SJSA1 (cell line): ENCODE measurements at places on chromosomes 2 and 18.

DNA sequence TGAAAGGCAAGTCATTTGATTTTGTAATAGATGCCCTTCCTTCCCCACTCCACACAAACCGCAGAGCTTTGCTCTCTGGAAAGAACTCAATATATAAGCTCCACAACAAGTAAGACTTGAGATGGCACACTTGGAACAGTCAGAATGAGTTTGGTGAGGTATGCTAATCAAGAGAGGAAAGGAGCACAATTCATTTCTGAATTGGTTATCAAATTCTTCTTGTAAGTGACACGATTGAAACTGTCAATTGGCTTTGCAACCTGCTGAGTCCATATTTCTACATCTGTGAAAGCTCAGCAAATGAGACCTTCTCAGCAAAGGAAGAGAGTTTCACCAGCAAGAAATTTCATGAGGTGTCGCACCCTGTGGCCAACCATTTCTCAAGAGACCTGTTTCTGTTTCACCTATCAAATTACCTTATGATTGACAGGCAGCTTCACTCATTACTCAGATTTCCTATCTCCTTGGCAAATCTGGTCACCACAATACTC, 19.1 kb downstream of the CTLA4 start:
- no peaks in the 10 kb centered on the region for H3K27me3 ChIP-seq
- no peaks in the 10 kb centered on the region for H3K36me3 ChIP-seq
- H3K4me3 ChIP-seq: no peak overlapping the region
- H3K4me1 ChIP-seq: no peaks in the 10 kb centered on the region
- H3K27ac ChIP-seq: no peak overlapping the region
- no peak for DNase-seq

DNA sequence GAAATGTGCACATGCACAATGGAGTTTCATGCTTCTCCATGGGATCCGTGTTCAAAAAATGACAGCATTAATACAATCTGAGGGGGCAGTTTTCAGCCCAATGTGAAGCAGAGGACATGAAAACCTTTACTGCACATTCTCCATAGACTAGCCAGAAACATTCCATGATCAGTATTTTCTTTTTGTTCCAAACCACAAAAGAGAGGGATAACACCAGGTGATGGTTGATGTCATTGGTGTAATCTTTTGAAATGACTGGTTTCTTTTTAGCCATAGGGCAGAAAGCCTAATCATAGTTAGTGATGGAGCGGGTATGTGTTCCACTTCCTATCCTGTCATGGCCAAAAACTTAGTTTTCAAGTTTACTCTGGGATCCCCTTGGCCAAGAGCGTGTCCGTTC, 1.8 kb upstream of the KYNU start:
- no peak for DNase-seq
- no peaks in the 10 kb centered on the region for H3K36me3 ChIP-seq
- no peak overlapping the region for H3K4me3 ChIP-seq
- H3K27me3 ChIP-seq: no peaks in the 10 kb centered on the region

- DNase-seq: no peak
- H3K4me3 ChIP-seq: no peak overlapping the region
- no peaks in the 10 kb centered on the region for H3K27me3 ChIP-seq
- no peak overlapping the region for H3K27ac ChIP-seq
Observed at GRCh38 chr2:6177811-6178210, 485.6 kb downstream of the SOX11 start.

DNA sequence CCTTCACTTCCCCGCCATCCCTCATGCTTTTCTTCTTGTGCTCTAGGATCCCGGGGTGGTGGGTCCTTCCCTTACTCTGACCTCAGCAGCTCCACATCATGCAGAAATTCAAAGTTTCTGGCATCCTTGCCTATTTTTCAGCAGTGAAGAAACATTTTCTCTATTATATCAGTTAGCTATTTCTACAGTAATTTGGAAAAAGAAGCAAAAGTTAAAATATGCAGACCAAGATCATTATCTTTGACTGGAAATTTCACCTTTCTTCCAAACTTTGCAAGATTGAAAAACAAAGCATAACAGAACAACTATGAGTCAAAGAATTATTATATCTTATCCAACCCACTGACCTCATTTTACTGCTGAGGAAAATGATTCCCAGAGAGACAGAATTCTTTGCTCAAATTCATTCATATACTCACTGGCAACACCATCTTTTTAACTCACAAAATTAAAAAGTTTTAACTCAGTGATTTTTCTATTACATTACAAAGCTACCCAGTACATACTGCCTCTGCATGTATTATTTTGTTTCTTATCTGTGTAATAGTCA, 40.5 kb downstream of the ANTXR1 start:
- DNase-seq: no peak
- H3K36me3 ChIP-seq: peaks cover 11% of the 10 kb centered on the region
- no peaks in the 10 kb centered on the region for H3K27me3 ChIP-seq
- no peak overlapping the region for H3K27ac ChIP-seq
- H3K4me3 ChIP-seq: no peak overlapping the region

- no peaks in the 10 kb centered on the region for H3K4me1 ChIP-seq
- H3K36me3 ChIP-seq: 0 out of 2 replicates have a peak, but pooled peaks cover 6% of the 10 kb centered on the region
- no peaks in the 10 kb centered on the region for H3K27me3 ChIP-seq
- no peak overlapping the region for H3K4me3 ChIP-seq
- no peak for DNase-seq
Observed at GRCh38 chr2:23746141-23746863, 180.6 kb downstream of the ATAD2B start.

DNA sequence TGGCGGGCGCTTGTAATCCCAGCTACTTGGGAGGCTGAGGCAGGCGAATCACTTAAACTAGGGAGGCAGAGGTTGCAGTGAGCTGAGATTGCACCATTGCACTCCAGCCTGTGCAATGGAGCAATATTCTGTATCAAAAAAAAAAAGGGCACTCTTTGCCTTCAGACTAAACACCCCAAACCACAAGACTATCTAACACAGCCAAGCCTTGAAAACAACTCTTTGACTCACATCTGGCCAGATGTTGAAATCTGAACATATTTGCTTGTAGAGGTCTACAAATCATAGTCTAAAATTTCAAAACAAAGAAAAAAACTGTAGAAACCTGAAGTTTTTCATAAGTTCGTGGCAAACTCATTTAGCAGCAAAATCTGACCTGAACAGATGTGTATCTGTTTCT, 94.9 kb downstream of the FAM161A start:
- peaks cover 12% of the 10 kb centered on the region; the same call in 1 of the 2 replicates for H3K4me1 ChIP-seq
- no peaks in the 10 kb centered on the region for H3K36me3 ChIP-seq
- no peak overlapping the region for H3K4me3 ChIP-seq
- no peaks in the 10 kb centered on the region for H3K27me3 ChIP-seq

DNA sequence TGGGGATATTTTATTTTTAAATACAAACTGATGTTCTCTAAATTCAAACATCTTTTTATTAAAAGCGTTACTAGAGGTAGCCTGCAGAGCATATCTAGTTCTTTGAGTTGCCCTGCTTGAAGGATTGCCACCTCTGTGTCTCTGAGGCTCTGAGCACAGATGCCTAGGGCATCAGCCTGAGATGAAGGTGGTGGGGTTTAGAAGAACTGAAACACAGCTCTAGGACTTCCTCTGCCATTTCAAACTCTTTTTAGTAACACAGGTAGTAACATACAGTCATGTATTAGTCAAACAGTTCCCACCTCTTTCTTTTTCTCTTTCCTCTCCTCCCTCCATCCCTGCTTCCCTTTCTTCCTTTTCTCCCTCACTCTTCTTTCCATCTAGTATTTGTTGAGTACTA, 57.6 kb downstream of the TTC21B start:
- no peak for DNase-seq
- no peak overlapping the region for H3K27ac ChIP-seq
- H3K27me3 ChIP-seq: no peaks in the 10 kb centered on the region
- no peaks in the 10 kb centered on the region for H3K4me1 ChIP-seq
- H3K36me3 ChIP-seq: peaks cover 67% of the 10 kb centered on the region
- no peak overlapping the region for H3K4me3 ChIP-seq

DNA sequence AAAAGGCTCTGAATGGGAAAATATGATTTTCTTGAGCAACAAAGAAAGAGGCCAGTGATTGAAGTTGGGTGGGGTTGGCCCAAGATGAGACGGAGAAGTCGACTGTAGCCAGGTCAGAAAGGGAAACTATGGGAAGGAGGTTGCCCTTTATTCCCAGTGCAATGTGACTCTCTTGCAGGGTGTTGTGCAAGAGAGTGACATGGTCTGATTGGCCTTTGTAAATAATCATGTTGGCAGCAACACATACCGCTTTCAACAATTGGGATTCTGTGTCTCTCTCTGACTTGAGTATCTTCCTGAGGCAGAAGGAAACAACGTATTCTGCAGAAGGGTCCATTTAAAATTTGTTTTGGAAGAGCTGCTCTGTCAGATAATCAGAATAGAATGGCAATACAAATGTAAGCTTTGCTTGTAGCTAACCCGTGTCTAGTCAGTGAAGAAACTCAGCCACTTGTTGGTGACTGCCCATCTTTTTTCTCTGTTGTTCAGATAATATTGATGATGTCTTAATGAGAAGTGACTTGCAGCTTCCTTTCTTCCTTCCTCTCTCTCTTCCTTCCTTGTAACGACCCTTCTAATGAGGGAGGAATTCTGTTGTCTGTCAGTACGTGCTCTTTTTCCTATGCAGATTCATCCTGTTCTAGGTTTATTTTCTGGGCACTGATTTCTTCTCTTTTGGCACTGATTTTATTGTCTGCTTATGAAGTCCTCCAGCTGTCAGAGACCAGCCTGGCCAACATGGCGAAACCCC, 311.0 kb upstream of the FAM98A start:
- H3K36me3 ChIP-seq: no peaks in the 10 kb centered on the region
- DNase-seq: no peak
- no peaks in the 10 kb centered on the region for H3K27me3 ChIP-seq
- H3K27ac ChIP-seq: no peak overlapping the region
- no peak overlapping the region for H3K4me3 ChIP-seq
- H3K4me1 ChIP-seq: no peaks in the 10 kb centered on the region

- peaks cover 50% of the 10 kb centered on the region for H3K36me3 ChIP-seq
- DNase-seq: no peak
- peaks cover 3% of the 10 kb centered on the region for H3K4me1 ChIP-seq
- no peak overlapping the region for H3K4me3 ChIP-seq
- H3K27ac ChIP-seq: no peak overlapping the region
Observed at GRCh38 chr18:32096946-32097345, 5.3 kb downstream of the RNF138 start.

GRCh38 chr2:47741101-47741500, 41.8 kb upstream of the MSH6 start:
- H3K4me3 ChIP-seq: no peak overlapping the region
- no peak for DNase-seq
- no peak overlapping the region for H3K27ac ChIP-seq
- no peaks in the 10 kb centered on the region for H3K4me1 ChIP-seq
- H3K27me3 ChIP-seq: 0 out of 2 replicates have a peak, but pooled peaks cover 3% of the 10 kb centered on the region

DNA sequence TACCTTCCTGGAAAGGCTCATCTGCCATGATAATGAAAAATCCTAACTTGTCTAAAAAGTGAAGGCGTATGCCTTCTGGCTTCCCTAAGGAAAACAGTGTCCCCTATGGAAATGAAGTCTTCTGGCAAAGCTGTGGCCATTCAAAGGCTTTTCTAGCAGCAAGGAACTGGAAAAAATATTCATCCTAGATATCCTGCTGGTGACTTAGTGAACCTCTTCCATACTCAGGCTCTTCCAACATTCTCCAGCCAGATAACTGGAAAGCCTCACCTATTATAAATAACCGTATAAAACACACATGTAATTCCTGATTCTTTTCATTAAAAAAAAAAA, 84.7 kb downstream of the RBMS1 start:
- H3K27ac ChIP-seq: peak overlapping the region; percentile 95
- H3K36me3 ChIP-seq: peaks cover 8% of the 10 kb centered on the region
- H3K4me1 ChIP-seq: peaks cover 63% of the 10 kb centered on the region
- peak overlapping the region; percentile 93 for H3K4me3 ChIP-seq
- no peaks in the 10 kb centered on the region for H3K27me3 ChIP-seq

DNA sequence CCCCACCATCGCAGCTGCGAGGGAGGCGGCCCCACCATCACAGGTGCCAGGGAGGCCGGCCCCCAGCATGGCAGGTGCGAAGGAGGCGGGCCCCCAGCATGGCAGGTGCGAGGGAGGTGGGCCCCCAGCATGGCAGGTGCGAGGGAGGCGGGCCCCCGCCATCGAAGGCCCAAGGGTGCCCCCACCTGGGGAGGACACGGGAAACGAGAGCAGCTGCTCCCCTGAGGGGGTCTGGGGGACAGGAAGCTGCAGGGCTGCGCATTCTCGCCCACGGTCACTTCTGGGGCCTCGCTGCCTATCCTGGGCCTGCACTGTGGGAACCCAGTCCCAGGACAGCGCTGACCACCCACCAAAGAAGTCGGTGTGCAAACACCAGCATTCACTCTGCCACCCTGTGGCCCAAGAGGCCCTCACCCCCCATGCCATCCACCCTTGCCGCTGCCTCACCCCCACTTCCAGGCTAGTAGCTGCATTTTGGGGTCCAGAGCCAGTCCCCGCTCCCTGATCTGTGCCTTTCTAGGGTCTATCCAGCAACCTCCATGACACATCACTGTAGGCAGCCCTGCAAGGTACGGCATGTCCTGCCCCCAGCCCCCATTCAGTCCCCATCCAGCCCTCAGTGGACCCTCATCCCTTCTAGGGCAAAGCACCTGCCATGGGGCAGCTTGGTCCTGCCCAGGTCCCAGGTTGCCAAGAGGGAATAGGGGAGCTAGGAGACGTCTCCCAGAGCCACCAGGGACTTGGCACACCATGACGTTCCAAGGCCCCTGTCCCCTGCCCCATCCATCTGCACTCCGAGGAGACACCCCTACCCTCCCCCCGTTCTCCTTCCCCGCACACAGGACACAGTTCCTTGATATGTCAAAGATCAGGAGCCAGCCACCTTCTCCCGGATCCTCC, 24.0 kb upstream of the GPC1 start:
- H3K4me1 ChIP-seq: no peaks in the 10 kb centered on the region
- H3K27me3 ChIP-seq: no peaks in the 10 kb centered on the region
- no peak overlapping the region for H3K4me3 ChIP-seq
- H3K36me3 ChIP-seq: no peaks in the 10 kb centered on the region
- no peak overlapping the region for H3K27ac ChIP-seq

- DNase-seq: no peak
- no peaks in the 10 kb centered on the region for H3K36me3 ChIP-seq
- H3K4me3 ChIP-seq: no peak overlapping the region
- H3K27me3 ChIP-seq: no peaks in the 10 kb centered on the region; the same call in 1 of the 2 replicates
Observed at GRCh38 chr2:94987074-94988020, 38.2 kb upstream of the MAL start.

- H3K27ac ChIP-seq: no peak overlapping the region
- H3K27me3 ChIP-seq: no peaks in the 10 kb centered on the region
- H3K4me1 ChIP-seq: no peaks in the 10 kb centered on the region
Observed at GRCh38 chr2:209145941-209146681, 277.7 kb upstream of the MAP2 start.

GRCh38 chr18:46723856-46724415, 32.9 kb downstream of the ST8SIA5 start:
- H3K27ac ChIP-seq: no peak overlapping the region
- no peak overlapping the region for H3K4me3 ChIP-seq
- H3K36me3 ChIP-seq: no peaks in the 10 kb centered on the region

GRCh38 chr2:26870585-26871095, 22.7 kb downstream of the DPYSL5 start:
- H3K27me3 ChIP-seq: peaks cover 47% of the 10 kb centered on the region
- no peaks in the 10 kb centered on the region for H3K4me1 ChIP-seq
- no peak for DNase-seq
- H3K4me3 ChIP-seq: no peak overlapping the region

DNA sequence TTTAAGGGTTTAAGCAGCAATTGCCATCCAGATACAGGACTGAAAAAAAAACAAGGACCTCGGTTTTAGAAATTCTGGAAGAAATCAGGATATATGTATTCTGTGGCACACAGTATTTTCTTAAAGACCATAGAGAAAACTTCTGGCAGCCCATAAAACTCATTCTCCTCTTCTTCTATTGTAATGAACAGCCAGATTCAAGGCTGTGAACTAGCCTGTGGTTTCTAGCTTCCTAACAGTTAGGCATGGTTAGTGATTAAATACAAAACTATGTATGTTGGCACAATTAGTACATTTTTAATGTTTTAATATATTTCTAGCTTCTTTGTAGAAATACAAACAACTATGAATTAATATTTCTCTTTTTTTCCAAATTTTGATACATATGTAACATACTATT, 555.7 kb downstream of the DSC3 start:
- DNase-seq: no peak
- H3K4me3 ChIP-seq: no peak overlapping the region
- H3K27ac ChIP-seq: no peak overlapping the region
- no peaks in the 10 kb centered on the region for H3K27me3 ChIP-seq
- H3K4me1 ChIP-seq: no peaks in the 10 kb centered on the region
